ENCODE measurements at places on chromosomes 2 and 18. TPM values are rescaled to one million over a fixed set of nuclear protein-coding genes. Genes with fewer than 3 reads are reported as not detected.
A peak's percentile ranks its signal among the peaks of the same experiment; 100 is the strongest.

Gene RAD51AP2
- not detected for total RNA-seq

DNA sequence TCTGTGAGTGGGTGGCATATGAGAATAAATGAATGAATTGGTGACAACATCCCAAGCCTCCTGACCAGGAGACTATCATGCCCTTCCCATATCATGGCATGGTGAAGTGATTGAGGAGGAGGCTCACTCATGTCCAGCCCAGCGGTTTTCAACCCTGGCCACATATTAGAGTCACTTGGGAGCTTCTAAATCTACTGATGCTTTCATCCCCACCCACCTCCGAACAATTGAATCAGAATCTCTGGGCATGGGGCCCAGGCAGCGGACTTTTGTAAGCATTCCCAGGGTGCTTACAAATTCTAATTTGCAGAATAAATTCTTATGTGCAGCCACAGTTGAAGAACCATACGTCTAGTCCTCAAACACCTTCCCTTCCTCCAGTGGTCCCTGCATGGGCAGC is 81.7 kb upstream of the SEC11C start:
- peak; percentile 22 for DNase-seq

Gene SALL3
- not detected for total RNA-seq

DNA sequence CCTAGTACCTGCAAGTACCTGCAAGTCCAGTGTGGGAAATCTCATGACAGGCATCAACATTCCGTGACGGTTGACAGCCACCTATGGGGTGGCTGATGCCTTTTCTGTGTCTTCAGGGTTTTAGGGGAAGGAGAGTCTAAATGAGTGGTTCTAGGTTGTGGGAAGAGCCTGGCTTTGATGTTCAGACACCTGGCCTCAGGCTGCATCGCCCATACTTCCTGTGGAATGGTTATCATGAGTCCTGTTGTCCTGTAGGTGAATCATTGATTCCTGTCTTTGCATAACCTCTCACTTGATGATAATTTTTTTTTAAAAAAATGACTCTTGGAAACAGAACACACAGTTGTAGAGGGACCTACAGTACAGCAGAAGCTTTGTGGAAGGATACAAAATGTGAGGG is 108.9 kb downstream of the NEDD4L start:
- DNase-seq, result no peak

Gene AOX1
- total RNA-seq, result 43.4 TPM

GRCh38 chr2:38668092-38668491 is 2.2 kb downstream of the GALM start:
- no peak for DNase-seq

- DNase-seq, result no peak
Observed at GRCh38 chr2:235960011-235960715, 208.0 kb downstream of the GBX2 start.

Gene CBLN2
- not detected for total RNA-seq

DNA sequence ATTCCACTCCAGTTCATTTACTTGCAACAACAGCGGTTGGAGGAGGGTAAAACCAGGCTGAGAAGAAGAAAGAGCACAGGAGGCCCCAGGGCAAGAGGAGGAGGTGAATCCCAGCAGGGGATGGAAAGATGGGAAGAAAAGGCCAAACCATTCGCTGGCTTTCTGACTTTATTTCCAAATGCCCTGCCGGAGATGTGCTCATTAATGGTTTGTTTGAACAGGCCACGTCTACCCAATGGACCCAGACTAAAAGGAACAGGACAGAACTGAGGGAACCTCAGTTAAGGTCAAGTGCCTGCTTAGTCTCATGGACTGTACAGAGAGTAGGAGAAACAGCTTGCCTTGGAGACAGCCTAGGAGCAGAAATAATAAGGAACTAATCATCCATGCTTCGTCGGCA is 121.6 kb upstream of the NDUFV2 start:
- no peak for DNase-seq

- DNase-seq, result peak; percentile 69
Observed at GRCh38 chr2:146634230-146635097, 1210.4 kb upstream of the ACVR2A start.

GRCh38 chr2:122737429-122738077 is 982.1 kb downstream of the TSN start:
- no peak for DNase-seq

Gene REG1B
- not detected for total RNA-seq

GRCh38 chr2:192345287-192345686 is 150.6 kb upstream of the TMEFF2 start:
- DNase-seq, result no peak

DNA sequence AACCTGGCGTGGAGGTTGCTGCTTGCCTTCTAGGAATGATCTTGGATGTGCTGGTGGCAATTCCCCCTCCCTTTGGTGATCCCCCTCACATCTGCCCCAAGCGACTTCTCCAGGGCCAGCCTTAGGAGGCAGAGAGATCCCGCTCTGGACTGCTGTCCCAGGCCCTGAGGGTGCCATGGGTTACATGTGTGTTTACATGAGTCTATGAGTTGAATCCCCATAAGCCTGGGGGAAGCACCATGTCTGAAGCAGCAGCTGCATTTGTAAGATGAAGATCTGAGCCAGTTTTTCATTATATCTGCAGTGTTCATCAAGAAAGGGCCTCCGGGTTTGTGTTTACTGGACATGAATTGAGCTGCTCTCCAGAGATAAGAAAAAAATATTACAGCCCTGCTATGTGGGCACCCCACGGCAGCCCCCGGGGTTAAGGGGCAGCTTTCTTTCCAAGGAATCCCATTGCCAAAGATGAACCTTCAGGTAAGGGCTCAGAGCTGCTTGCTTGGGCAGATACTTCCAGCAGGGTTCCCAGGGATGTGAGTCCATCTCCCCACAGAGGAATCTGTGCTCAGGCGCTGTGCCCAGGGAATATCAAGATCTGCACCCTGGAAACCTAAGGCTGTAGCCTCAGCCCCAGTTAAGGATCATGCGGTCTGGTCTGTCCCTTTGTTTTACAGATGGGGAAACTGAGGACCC is 46.0 kb downstream of the MRPS5 start:
- no peak for DNase-seq

Gene ITPRIPL1
- 0.80 TPM for total RNA-seq

Gene DHX57
- total RNA-seq, result 19.4 TPM

DNA sequence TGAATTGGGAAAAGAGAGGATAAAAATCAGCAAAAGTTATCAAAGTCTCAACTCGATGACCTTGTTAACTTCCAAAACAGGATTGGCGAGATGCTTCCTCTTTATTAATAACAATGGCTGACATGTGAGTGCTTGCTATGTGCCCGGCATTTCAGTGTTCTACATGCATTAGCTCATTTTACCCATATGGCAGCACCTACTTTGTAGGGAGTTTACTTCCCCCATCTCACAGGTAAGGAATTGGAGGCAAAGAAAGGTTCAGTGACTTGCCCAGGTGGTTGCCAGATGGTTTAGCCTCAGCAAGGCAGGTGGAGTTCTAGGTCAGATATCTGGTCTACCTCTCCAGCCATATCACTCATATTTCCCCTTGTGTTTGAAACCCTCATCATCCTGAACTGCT is 12.4 kb downstream of the TFCP2L1 start:
- no peak for DNase-seq

- DNase-seq, result no peak
Observed at GRCh38 chr18:57970356-57971095, 73.5 kb upstream of the NEDD4L start.

GRCh38 chr2:135916207-135916606 is 40.0 kb upstream of the MCM6 start:
- DNase-seq, result peak; percentile 21

Gene SGO2
- total RNA-seq, result 19.9 TPM

GRCh38 chr2:176172007-176172894 is 15.1 kb downstream of the HOXD3 start:
- DNase-seq, result no peak

DNA sequence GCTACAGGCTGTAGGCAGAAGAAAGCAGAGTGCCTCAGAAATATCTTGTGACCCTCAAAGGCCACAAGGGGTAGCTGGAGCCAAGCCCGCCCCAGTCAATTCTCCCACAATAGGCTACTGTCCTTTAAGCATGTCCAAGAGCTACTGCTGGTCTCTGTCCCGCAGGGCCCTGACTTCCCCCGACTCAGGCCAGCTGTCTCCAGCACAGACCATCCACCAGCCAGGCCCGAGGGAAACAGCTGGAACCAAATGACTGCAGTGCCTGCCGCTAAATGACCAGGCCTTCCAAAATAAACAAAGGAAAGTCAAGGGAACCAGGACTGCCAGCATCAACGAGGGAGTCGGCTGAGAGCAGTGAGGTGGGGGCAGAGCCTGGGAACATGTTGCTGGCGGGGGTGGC is 36.7 kb downstream of the MCFD2 start:
- DNase-seq, result no peak

GRCh38 chr2:66724241-66724640 is 289.3 kb downstream of the MEIS1 start:
- DNase-seq, result no peak

GRCh38 chr2:232481322-232482140 is 6.1 kb downstream of the ECEL1 start:
- no peak for DNase-seq

DNA sequence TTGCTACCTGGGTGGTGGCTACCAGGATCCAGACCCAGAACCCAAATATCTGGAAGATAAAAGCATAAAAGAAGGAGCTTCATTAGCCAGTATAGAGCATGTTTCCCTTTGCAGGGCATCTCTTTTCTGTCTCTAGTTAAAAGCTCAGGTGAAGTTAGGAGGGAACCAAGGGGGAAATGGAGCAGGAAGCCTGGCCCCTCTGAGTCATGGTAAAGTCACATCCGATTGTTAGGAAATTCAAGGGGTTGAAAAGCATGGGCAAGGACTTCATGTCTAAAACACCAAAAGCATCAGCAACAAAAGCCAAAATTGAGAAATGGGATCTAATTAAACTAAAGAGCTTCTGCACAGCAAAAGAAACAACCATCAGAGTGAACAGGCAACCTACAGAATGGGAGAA is 126.9 kb downstream of the RPIA start:
- DNase-seq, result no peak

DNA sequence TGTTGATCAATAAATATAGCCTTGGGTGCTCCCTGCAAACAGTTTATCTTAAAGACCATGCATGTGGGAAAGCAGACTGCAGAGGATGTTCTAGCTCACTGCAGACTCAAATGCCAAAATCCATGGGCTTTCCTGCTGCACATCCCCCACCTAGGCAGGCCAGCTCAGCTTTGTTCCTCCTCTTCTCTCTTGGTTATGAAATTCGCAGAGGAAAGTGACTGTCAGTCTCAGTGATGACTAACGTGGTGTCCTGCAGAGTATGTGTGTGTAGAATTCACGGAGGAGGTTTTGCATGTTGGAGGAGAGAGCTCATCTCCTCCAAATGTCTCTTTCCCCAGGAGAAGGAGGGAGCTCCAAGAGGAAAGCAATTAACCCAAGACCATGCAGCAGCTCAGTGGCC is 21.4 kb upstream of the KCNS3 start:
- DNase-seq, result peak; percentile 3

DNA sequence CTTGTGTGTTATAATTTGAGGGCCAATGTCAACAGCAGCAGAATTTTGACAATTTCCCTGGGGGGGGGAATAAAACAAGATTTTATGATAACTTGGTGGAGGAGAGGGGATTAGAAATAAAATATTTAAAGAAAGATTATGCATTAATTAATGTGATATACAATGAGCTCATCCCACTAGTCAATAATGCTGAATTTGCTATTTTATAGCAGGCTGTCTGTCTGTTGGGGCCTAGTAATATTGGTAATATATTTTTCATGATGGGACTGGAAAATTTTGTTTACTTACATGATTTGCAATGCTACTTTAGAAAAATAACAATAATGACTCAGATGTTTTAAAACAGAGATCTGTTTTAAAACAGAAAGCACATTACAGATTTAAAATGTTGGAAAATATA is 118.0 kb downstream of the RNF152 start:
- no peak for DNase-seq

Gene SLC23A3
- 0.77 TPM for total RNA-seq

Gene ANTXR1
- 97.9 TPM for total RNA-seq

Gene PDE11A
- 0.95 TPM for total RNA-seq

- DNase-seq, result no peak
Observed at GRCh38 chr2:29001806-29002205, 20.7 kb downstream of the TOGARAM2 start.

GRCh38 chr2:175143191-175143590 is 24.8 kb downstream of the ATF2 start:
- no peak for DNase-seq

Gene C18orf63
- total RNA-seq, result not detected

DNA sequence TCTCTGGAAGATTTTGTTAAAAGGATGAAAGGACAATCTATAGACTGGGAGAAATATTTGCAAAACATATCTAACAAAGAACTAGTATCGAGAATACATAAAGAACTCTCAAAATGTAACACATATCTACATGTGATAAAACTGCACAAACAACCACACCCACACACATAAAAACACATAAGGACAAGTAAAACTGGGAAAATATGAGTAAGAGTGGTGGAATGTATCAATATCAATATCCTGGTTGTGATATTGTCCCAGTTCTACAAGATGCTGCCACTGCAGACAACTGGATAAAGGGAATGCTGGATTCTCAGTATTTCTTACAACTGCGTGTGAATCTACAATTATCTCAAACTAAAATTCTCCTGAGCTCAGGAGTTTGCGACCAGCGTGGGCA is 9.3 kb downstream of the VPS4B start:
- DNase-seq, result no peak

DNA sequence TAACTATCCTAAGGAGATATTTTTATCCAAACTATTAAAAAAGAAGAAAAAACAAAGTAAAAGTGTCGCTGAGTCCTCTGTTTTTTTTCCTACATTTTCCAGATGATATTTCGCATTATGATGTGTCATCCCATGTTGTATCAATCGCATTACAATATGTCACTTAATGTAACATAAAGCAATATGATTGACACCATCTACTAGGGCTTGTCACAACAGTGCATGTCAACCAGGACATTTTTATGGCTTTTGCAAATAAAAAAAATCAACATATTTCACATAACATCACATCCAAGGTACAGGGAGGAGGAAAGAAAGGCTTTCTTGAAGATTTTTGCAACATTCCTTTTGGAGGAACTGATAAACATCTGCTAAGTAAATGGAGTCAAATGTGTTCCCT is 308.9 kb downstream of the ETAA1 start:
- DNase-seq, result no peak

DNA sequence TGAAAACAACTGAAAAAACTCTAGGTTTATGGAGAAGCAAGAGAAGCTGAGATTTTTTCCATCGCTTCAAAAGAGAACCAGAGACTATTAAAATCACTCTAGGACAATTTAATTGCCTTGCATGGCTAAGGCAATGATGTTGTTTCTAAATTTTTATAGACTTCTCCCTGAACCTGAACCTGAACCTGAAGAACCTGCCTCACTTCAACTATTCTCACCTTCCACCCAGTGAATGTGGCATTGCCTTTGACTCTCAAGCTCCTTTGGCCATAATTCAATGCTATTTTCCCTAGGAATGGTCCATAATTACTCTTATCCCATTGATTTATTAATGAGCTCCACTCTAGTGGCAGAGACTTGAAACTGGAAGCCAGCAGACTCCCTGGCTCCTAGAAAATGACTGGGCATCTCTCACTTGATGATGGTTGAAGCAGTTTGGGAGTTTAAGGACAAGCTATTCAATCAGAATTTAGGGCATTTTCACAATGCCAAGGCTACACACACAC is 303.8 kb upstream of the UBE2E3 start:
- no peak for DNase-seq

Measured in HFFc6 (cell line).